ENCODE measurements at places on chromosomes 13 and 19.

GRCh38 chr13:71087006-71087405 lies 780.0 kb downstream of the DACH1 start:
- no peak for DNase-seq

GRCh38 chr13:60584976-60585375 lies 188.0 kb downstream of the TDRD3 start:
- DNase-seq, result no peak

GRCh38 chr19:28843761-28844492 lies 369.0 kb downstream of the UQCRFS1 start:
- no peak for DNase-seq

DNA sequence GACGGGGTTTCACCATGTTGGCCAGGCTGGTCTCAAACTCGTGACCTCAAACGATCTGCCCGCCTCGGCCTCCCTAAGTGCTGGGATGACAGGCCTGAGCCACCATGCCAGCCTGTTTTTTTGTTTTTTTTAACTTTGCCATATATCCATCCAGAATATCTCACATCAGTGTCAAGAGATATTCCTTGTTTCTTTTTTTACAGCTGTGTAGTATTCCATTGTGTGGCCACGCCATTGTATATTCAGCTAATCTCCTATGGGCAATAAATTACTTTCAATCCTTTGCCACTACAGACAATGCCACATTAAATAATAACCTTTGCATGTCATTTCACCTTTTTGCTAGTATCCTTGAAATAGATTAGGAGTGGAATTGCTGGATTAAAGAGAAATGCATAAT lies 15.3 kb downstream of the KHSRP start:
- DNase-seq, result no peak

- no peak for DNase-seq
Observed at GRCh38 chr19:45473682-45474605, 6.1 kb downstream of the FOSB start.

GRCh38 chr19:799076-799881 lies 2.0 kb downstream of the PTBP1 start:
- no peak for DNase-seq
